Left kidney (tissue), 8 donors: ENCODE measurements at places on chromosomes 2 and 18.

DNA sequence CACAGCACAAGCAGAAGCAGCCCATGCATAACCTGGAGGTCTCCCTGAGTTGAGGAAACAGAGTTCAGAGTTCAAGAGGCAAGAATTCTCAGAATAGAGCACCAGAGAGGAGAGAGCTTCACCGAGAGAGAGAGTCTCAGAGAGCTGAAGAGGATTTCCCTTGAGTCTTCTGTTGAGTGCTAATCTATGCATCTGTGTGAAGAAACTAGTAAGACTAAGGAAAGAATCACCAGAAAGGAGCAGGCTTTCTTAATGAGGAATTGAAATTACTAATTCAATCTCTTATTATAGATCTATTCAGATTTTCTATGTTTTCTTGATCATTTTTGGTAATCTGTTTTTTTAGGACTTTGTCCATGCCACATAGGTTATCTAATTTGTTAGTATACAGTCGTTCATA, 89.3 kb upstream of the CTAGE1 start:
- DNase-seq: no peak

DNA sequence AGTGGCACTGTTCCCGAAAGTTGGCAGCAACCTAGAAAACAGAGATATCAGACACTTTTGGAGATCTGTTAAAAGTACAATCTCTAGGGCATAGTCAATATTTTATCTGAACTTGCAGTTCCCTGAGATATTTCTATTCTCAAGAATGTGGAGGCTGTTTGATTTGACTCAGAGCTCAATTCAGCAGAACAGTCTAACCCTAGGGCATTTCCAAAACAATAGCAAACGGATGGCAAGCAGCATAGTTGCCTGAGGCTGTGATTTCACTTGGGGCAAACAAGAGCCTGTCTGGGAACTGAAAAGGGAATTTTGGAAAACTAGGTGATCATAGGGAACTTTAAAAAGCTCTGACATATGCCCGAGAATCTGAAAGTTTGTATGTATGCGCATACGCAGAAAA, 772.8 kb upstream of the LRRTM1 start:
- no peak for DNase-seq

DNA sequence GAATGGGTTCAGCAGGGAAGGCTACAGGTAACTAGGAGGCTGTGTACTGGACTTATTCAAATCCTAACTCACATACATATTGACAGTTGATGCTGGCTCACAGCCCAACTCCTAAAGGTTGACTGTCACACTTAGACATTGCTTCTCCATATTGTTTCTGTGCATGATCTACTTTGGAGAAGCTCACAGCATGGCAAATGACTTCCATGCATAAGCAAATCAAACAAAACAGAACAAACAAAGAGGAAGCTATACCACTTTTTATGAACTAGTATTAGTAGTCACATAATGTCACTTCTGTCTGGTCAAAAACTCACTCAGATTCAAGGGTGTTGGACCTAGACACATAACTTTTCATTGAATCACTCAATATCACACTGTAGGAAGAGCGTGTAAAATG, 43.8 kb upstream of the CDH19 start:
- no peak for DNase-seq

DNA sequence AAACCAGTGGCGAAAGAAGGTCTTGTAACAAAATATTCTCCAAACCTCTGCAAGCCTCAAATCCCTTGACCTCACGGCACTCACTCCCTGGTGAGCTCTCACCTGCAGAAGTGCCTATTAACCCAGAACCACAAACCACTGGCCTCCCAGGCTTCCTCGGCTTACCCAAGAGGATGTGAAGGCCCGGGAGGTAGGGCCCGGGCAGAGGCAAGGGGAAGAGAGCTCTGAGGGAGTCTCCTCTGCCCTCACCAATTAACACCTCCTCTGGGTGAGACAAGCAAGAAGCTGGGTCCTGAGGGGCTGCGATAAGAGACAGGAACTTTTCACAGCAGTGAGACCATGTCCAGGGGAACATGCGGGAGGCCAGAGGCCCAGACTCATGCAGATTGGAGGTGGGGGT, 53.7 kb downstream of the EMX1 start:
- no peak for DNase-seq

GRCh38 chr2:168608796-168609195, 152.7 kb downstream of the CERS6 start:
- DNase-seq: no peak

DNA sequence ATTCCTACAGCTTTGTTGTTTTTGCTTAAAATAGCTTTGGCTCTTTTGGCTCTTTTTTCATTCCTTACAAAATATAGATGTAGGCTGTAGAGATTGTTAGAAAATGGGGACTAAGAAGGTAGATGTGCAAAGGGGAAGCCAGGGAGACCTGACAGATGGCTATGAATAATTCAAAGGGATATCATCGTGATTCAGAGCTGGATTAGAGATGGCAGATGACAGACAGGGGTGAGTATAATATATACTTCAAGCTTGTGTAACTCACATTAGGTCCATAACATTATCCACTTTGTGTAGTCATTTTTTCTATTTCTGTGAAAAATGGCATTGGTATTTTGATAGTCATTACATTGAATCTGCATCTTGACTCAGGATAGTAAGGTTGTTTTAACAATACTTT, 422.9 kb upstream of the ST6GAL2 start:
- no peak for DNase-seq

DNA sequence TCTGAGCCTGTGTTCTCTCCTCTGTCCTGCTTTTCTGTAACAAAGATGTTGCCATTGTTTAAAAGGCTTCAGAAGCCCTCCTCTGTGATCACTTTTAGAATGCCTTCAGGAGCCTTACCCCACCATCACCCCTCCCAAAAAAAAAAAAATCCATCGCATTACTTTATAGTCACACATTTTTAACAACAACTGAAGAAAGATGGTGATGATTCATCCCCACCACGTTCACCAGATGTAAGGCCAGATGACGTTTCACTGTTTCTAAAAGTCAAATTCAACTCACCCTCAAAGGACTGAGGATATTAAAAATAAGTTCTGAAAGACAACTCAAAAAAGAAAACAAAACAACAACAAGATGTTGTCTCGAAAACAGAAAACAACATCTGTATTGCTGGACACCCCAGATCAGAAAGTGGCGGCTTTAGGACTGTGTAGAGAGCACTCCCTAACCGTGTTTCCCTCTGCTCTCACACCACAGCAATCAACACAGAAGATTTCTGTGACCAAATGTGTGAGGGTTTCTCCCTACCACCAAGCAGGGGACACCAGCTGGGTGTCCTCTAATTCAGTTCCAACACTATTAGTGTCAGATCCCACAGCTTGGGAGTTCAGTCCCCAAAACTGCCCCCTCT, 61.9 kb upstream of the CREB1 start:
- no peak for DNase-seq

GRCh38 chr2:177489719-177490301, 97.2 kb downstream of the AGPS start:
- peak; percentile 68 for DNase-seq

GRCh38 chr18:9133225-9133624, 3.4 kb upstream of the ANKRD12 start:
- DNase-seq: no peak

GRCh38 chr18:59898093-59898492, 1.7 kb upstream of the PMAIP1 start:
- DNase-seq: no peak

GRCh38 chr2:10382354-10383061, 65.6 kb downstream of the ODC1 start:
- peak; percentile 59 for DNase-seq

DNA sequence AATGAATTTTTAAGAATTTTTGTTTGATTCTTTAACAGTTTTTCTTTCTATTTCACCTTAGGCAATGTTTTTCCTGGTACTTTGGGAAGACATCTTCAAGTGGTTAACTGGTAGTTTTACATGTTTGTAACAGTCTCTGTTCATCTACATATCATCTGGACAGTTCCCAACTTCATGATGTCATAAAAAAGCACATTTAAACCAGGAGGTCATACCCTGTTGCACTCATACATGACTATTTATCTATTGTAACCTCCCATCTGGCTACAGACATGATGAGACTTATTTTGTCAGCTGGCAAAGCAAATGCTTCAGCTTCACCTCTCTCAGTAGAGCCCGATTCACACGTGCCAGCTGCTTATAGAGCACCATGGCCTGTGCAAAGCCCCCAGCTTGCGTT, 99.8 kb upstream of the YPEL5 start:
- no peak for DNase-seq

- DNase-seq: no peak
These were observed 113.6 kb upstream of the NXPH2 start for GRCh38 chr2:138893746-138894145.

- no peak for DNase-seq
These were observed 73.1 kb downstream of the AAK1 start for GRCh38 chr2:69570474-69570873.

DNA sequence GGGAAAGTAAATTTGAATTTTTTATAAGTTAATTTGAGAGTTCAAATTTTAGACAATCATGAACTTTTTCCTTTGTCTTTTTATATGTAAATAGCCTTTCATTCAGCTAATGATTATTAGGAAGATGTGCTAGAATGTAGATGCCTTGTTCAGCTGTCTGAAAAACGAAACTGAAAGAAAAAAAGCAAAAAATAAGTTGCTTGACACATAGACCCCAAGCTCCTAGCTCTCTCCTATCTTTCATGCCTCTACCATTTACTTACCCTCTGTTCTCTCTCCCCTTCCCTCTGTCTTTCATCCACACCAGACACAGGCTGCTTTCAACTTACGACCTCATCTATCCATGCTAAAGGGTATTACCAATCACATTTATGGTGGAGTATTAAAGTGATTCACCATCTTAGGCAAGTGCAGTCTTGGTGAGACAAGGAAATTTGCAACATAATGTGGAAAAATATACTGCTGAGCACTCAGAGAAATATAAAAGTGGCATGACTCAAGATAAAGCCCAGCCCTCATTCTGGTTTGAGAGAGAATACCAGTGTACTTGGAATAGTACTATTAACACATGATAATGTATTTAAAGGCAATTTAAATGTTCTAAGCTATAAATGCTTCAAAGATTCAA, 425.6 kb downstream of the SUCLG1 start:
- DNase-seq: no peak

- DNase-seq: no peak
These were observed 234.5 kb downstream of the VAPA start for GRCh38 chr18:10148189-10148929.

DNA sequence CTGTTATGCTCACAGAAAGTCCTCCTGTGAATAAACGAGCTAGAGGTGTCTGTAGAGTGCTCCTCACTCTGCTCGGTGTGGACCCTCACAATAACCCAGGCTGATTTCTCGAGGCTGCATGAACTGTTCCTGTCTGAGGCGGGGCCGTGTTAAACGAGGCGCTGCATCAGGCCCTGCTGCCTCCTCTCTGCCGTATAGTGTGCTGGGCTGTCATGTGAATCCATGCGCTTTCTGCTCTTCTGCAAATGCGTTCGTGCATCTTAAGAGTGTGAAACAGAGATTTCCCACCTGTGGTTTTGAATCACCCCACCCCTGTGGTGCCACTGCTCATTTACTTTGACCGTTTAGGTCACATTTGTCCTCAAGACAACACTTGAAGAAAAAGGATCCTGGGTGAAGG, 26.2 kb downstream of the TRAF3IP1 start:
- peak; percentile 13 for DNase-seq

- no peak for DNase-seq
These were observed 348.4 kb upstream of the RAB12 start for GRCh38 chr18:8260827-8261226.

DNA sequence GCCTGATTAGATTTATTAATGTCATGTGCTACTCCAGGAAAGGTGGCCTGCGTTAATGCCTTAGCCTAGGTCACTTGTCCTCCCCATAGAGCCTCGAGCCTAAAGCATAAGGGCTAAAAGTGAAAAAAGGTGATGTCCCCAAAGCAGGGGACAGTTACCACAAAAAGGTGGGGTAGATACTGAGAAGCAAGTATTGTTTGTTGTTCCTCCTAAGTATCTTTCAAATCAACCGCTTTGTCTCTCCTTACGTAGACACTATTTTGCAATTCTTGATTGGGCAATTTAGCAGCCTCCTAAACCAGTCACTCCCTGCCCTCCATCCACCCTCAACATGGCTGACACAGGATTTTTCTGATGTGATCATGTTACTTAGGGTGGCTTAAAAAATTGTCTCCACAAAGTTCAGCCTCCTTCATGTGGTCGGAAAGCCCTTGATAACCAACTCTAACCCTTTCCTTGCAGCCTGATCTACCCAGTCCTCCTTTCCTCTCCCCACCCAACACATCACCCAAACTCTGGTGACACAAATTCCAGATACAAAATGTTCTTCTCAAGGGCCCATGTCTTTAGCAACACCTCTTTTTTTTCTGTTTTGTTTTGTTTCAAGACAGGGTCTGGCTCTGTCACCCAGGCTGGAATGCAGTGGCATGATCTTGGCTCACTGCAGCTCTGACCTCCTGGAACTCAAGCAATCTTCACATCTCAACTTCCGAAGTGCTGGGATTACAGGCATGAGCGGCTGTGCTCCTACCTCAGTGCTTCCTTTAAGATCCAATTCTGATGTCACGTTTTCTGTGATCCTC, 6.9 kb downstream of the INHA start:
- DNase-seq: no peak

DNA sequence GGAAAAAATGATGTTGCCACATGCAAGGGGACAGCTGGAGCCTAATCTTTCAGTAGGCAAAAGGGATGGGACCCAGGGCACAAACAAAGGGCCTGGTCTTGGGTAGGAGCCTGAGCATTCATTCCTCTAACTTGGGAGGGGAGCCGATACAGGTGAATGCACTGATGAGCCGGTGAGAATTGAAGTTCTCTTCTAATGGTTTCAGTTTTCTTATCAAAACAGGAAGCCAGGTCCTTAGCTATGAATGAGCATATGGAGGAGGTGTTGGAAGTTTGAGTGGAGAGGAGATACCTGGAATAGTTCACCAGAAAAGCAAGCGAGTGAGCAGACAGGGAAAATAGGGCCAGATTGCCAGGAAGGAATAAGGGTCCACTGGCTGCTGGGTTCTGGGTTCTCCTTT, 10.1 kb downstream of the DPP4 start:
- no peak for DNase-seq

GRCh38 chr2:121329786-121330185, 44.8 kb upstream of the TFCP2L1 start:
- no peak for DNase-seq

DNA sequence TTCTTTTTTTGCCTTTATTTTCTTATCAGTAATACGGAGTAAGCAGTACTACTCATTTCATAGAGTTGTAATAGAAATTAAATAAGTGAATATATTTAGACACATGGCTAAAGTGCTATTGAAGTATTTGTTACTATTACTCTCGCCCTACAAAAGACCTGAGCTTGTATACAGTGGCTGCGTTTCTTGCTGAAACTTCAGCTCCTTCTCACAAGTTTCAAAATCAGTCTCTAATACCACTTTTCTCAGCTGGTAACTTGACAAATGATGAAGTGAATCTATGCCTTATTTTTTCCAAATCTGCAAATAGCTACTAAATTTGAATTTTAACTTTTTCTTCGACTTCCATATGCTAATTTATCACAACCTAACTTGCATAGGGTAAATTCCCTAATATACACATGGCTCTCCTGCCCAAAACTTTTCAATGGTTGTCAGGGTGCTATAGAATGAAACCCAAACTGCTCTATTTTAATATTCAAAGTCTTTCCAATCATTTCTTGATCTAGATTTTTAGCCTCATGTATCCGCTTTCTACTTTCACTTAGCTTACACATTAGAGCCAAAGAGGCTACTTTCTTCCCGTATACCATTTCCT, 347.8 kb upstream of the GULP1 start:
- no peak for DNase-seq
